ENCODE measurements at places on chromosomes 3 and 15.

GRCh38 chr3:5579139-5579602 is 391.7 kb downstream of the EDEM1 start:
- DNase-seq: no peak

- DNase-seq: no peak
These were observed 76.8 kb downstream of the VGLL4 start for GRCh38 chr3:11566916-11567315.

- no peak for DNase-seq
These were observed 30.8 kb downstream of the LARP6 start for GRCh38 chr15:70823196-70823595.

GRCh38 chr3:59862686-59863085 is 812.9 kb upstream of the CFAP20DC start:
- no peak for DNase-seq

DNA sequence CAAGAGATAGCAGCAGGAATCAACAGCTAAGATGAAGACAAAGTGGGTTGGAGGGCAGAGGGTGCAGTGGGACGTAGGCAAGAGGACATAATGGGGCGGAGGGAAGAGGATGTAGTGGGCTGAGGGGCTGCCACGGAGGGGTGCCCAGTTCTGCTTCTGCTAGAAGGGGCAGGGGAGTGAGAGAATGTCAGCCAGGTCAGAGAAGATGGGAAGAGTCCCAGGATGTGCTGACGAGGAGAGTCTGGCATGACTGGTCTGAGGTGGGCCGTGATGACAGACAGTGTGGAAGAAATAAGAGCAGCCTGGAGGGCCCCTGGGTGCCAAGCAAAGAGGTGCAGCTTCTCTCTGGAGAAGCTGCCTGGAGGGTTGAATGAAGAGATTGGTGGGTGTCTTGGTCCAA is 4.0 kb downstream of the SPSB4 start:
- no peak for DNase-seq

Data from posterior vena cava (tissue), 2 donors.